Bronchus fibroblast of lung (primary cell): ENCODE measurements at places on chromosomes 2 and 18. TPM values are rescaled to one million over a fixed set of nuclear protein-coding genes. Genes with fewer than 3 reads are reported as not detected.

Gene KRTCAP3
- 0.15 TPM in 1 of 2 replicates, not detected in the other for total RNA-seq

Gene CNTNAP5
- not detected in 2 replicates for total RNA-seq

Gene TEKT4
- total RNA-seq = not detected in 2 replicates

Gene ANKRD44
- 1.2 and 1.5 TPM in 2 replicates for total RNA-seq

Gene SCN7A
- total RNA-seq = 0.74 and 0.84 TPM in 2 replicates

Gene DYSF
- total RNA-seq = under 0.01 TPM in 1 of 2 replicates, not detected in the other

Gene MC4R
- 0.15 TPM in 1 of 2 replicates, not detected in the other for total RNA-seq

Gene UGT1A4
- total RNA-seq = not detected in 2 replicates

Gene RAB10
- 74.2 and 90.1 TPM in 2 replicates for total RNA-seq

Gene IL37
- not detected in 2 replicates for total RNA-seq

Gene EML6
- total RNA-seq = under 0.01 and 0.17 TPM in 2 replicates

Gene LOXL3
- total RNA-seq = 10.1 and 10.7 TPM in 2 replicates

Gene ABCA12
- total RNA-seq = under 0.01 TPM in 1 of 2 replicates, not detected in the other

Gene RUFY4
- not detected in 2 replicates for total RNA-seq

Gene LRRC30
- not detected in 2 replicates for total RNA-seq

Gene FOXD4L1
- total RNA-seq = not detected in 2 replicates

Gene DES
- total RNA-seq = 3.0 and 5.0 TPM in 2 replicates

Gene CHRNG
- not detected in 2 replicates for total RNA-seq

Gene COX5B
- total RNA-seq = 357 and 436 TPM in 2 replicates

Gene LHCGR
- total RNA-seq = not detected in 2 replicates

Gene MEIS1
- total RNA-seq = 40.2 and 44.3 TPM in 2 replicates

Gene ANKRD30BL
- not detected in 2 replicates for total RNA-seq

Gene MPP4
- total RNA-seq = 2.7 and 4.7 TPM in 2 replicates

Gene TMEM247
- total RNA-seq = not detected in 2 replicates

Gene MOGAT1
- total RNA-seq = not detected in 2 replicates

Gene EVX2
- total RNA-seq = not detected in 2 replicates

Gene DNER
- total RNA-seq = 3.0 and 3.4 TPM in 2 replicates

Gene COLEC12
- 14.8 and 15.2 TPM in 2 replicates for total RNA-seq

Gene NPAS2
- 14.6 and 31.8 TPM in 2 replicates for total RNA-seq

Gene SCRN3
- total RNA-seq = 12.2 and 17.3 TPM in 2 replicates

Gene PCARE
- total RNA-seq = not detected in 2 replicates

Gene ANKRD12
- total RNA-seq = 4.0 and 4.5 TPM in 2 replicates

Gene PDE1A
- total RNA-seq = 1.3 TPM in 1 of 2 replicates, not detected in the other
